ENCODE measurements at places on chromosomes 11 and 22.

GRCh38 chr11:72773291-72773690, 20.6 kb downstream of the STARD10 start:
- peak; percentile 95 for DNase-seq

GRCh38 chr22:17699696-17700340, 61.3 kb downstream of the BCL2L13 start:
- no peak for DNase-seq

DNA sequence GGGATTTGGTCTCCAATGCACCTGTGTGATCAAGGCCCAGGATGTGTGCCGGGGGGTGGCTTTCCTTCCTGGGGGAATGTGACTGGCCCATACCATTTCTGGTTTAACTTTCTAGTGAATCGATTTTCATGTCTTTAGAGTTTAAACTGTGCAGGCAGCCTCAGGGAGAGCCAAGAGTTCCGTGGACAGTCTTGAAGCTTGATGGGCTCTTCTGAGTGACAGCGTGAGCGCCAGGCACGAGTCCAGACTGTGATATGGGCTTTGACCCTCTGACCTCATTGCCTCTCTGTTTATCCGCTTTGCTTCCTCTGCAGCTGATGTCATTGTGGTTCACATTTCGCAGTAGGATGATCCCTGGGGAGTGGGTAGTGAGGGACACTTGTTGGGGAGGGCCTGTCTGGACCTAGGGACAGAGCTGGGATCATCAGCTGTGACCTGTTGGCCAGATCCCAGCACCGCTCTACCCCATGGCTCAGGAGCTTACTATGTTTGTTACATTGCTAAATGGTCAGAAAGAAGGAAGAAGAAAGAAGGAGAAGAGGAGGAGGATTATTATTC, 80.6 kb upstream of the CLDN5 start:
- peak; percentile 12 for DNase-seq

DNA sequence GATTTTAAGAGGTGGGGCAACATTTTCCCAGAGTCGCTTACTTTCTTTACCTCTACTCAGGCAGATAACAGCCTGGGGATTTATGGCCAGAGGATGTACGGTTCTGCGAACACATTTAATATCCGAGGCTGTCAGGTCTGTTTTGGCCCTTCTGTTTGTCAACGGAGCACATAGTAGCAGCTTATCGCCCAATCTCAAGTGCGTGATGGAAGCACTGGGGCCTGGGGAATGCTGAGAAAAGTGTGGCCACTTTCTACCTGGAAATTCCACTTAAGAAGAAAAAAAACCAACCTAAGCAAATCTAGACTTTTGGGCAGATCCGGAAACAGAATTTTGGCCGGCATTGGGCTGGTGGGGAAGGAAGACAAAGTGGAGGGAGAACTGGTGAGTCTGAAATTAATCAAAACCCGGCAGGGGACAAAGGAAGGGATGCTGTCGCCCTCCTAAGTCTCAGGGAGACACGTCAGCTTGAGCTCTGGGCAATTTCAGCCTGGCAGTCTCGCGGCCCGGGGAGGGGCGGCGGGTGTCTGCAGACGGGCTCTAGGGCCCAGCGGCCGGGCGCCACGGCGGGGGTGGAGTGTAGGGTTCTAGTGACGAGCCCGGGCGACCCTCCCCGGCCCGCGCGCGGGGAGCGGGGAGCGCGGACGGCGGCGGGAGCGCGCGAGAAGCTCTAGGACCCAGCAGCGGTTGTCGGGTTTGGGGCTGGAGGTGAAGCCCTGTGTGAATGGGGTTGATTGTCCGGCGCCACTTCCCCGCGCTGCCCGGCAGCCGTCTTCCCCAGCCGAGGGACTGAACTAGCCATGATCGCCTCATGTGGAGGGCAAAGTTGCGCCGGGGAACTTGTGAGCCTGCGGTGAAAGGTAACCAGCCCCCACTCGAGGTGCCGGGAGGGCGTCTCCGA, at the start of gene AMOTL1:
TSS of gene AMOTL1 (plus strand) at position 656 of the 901 bp plus-strand sequence. CDS start at position 812, 156 bp downstream.
- peak; percentile 86 for DNase-seq

DNA sequence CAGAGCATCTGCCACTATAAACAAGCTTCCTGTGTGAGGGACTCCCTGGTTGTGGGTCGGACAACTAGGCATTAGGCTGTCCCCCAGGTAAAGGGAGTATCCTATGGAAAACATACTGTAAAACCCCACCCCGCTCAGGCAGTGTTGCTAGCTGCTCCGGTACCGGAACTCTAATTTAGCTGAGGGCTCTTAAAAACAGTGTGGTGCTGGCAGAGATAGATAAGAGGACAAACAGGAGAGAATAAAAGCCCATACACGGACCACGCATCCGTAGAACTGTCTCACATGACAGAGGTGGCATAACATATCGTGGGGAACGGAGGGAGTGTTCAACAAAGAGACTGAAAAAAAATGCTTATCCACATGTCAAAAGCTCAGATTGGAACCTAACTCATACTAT, 3.4 kb upstream of the MOGAT2 start:
- no peak for DNase-seq

DNA sequence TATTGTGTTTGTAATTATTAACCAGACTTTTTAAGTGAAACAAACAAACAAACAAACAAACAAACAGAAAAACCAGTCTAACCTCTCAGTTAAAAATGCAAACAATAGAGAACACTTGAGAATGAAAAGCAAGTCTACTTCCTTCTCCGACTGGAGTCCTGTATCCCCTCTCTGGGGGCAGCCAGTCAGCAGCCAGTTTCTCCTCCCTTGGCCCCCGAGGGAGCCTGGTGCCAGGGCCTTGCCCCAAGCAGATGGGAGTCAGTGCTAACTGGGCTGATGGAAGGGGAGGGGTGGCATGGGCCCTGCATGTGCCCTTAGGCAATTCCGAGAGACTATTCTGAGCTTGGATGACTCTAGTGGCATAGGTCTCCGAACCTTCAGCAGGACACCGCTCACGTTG, 137.2 kb downstream of the GRIK4 start:
- DNase-seq, result no peak

DNA sequence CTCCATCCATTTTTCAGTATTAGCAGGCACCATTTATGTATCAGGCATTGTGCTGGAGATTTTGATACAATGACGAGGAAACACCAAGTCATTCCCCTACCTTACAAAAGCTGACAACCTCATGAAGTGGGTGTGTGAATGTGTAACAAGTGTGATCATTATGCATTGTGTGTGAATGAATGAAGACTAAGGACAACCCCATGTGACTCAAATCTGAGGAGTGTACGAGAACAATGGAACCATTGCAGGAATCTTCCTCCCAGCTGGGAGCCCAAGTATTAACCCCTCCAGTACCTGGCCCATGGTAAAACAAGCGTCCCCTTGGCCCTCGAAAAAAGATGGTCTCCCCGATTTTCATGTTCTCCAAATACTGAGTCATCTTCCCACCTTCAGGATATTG, 4.4 kb downstream of the CYB5R2 start:
- DNase-seq, result no peak

GRCh38 chr11:44661311-44661717, 65.4 kb upstream of the TSPAN18 start:
- DNase-seq, result no peak

DNA sequence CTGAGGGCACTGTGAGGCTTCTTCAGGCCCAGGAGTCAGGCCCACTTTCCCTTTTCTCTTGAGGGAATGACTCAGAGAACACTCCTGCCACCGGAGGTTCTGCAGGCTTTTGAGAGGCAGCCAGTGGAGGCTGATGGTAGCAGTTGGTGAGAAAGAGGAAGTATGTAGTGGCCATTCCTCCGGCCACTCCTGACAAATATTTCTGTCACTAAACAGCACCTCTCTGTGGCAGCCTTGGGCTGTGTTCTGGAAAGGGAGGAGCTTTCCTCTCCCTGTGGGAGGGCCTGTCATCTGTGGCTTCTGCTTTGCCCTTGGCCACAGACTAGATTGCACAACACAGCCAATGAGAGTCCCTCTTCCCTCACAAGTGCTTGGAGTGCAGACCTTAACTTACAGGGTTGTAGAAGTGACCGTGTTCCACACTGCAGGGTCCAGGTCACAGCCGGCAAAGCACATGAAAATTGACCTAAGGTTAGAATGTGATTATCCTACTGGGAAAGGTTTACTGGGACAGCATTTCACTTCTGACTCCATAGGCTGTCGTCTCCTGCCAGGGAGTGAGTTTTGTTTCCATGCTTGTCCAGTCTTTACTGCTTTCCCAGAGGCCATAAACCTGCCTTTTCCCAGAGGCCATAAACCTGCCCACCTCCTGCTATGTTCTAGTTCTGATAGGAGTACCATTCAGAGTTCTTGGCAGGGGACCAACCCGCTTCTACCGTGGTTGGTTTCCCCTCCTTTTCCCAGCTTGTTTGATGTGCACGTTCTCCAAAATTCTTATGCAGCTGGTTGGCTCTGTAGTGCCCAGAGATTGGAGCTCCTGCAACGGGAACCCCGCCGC, 33.3 kb downstream of the MARK2 start:
- DNase-seq, result peak; percentile 91

GRCh38 chr11:72396041-72396440, 38.3 kb downstream of the CLPB start:
- DNase-seq, result no peak

DNA sequence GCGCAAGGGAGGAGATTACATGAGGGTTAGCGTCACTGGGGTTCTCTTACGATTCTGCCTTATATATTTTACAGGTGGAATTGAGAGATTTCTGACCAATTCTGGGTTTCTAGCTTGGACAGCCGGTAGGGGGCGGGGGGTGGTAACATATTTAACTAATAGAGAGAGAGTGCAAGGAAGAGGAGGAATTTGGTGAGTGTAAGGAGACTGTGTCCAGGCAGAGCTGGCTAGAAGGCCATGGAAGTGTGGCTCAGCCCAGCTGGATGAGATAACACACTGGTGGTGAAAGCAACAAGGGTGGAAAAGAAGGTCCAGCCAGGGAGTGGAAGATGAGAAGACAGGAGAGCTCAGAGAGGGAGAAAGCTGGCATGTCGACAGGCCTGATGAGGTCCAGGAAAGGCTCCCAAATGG, 56.5 kb downstream of the ST3GAL4 start:
- DNase-seq, result no peak

GRCh38 chr22:30265823-30266444, 717 bp downstream of the OSM start:
- DNase-seq, result no peak

DNA sequence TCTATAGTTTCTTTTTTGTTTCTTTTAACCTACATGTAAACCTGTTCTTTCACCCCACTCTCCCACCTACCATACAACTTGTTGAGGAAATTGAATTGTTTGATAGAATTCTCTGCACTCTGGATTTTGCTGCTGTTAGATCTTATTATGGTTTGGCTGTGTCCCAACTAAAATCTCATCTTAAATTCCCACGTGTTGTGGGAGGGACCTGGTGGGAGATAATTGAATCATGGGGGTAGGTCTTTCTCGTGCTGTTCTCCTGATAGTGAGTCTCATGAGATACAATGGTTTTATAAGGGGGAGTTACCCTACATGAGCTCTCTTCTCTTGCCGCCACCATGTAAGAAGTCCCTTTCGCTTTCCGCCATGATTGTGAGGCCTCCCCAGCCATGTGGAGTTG, 15.0 kb upstream of the PITPNB start:
- no peak for DNase-seq

GRCh38 chr11:6127881-6128280, 20.4 kb downstream of the OR56B4 start:
- DNase-seq, result peak; percentile 5

DNA sequence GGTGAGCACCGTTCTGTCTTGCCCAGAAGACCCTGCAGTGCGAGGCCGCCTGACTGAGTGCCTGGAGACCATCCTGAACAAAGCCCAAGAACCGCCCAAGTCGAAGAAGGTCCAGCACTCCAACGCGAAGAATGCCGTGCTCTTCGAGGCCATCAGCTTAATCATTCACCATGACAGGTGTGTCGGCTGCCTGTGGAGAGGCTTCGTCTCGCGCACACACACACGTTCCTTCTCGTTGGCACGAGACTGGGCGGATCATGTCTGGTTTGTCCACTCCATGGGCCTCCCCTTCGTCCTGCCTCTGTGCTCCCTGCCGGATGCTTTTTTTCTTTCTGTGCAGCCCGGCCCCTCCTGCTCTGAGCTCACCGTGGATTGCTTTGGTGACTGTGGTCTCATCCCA, 51.1 kb downstream of the MUC6 start:
- DNase-seq, result no peak

DNA sequence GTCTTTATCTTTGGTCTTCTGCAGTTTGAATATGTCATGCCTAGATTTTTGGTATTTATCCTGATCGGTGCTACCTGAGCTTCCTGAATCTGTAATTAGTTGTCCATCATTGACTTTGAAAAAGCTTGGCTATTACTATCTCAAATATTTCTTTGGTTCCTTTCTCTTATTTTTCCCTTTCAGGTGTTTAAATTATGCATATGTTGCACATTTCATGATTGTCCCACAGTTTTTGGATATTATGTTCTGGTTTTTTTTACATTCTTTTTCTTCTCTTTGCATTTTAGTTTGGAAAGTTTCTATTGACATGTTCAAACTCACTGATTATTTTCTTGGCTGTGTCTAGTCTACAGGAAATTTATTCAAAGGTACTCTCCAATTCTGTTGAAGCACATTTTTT, 840.3 kb upstream of the LRRC4C start:
- no peak for DNase-seq

GRCh38 chr22:25928038-25928437, 186.1 kb downstream of the MYO18B start:
- DNase-seq, result no peak

GRCh38 chr11:111976767-111977145, 39.6 kb downstream of the DIXDC1 start:
- no peak for DNase-seq

DNA sequence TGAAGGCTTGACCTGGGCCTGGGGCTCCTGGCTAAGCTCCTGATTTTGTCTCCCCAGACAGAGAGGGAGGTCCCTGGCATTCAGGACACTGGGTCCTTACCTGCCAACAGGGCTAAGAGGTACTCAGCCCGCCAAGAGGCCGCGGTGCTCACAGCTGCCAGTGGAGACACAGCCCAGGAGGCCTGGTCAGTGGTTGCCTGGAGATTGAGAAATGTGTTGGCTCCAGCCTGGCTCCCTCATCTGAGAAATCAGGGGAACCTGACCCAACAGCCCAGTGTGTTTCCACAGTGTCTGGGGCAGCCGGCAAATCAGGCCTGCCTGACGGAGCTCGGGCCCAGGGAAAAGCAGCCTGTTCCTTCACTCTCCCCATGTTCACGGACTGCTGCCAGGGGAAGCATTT, 79.4 kb upstream of the NAV2 start:
- peak; percentile 36 for DNase-seq

GRCh38 chr22:27220339-27220738, 563.0 kb downstream of the MIAT start:
- peak; percentile 95 for DNase-seq

All from iris pigment epithelial cell (primary cell).